NCI-H1105 (cell line): ENCODE measurements at places on chromosomes 4 and X.

GRCh38 chrX:120474085-120474484 is 5.0 kb upstream of the LAMP2 start:
- no peak for DNase-seq

DNA sequence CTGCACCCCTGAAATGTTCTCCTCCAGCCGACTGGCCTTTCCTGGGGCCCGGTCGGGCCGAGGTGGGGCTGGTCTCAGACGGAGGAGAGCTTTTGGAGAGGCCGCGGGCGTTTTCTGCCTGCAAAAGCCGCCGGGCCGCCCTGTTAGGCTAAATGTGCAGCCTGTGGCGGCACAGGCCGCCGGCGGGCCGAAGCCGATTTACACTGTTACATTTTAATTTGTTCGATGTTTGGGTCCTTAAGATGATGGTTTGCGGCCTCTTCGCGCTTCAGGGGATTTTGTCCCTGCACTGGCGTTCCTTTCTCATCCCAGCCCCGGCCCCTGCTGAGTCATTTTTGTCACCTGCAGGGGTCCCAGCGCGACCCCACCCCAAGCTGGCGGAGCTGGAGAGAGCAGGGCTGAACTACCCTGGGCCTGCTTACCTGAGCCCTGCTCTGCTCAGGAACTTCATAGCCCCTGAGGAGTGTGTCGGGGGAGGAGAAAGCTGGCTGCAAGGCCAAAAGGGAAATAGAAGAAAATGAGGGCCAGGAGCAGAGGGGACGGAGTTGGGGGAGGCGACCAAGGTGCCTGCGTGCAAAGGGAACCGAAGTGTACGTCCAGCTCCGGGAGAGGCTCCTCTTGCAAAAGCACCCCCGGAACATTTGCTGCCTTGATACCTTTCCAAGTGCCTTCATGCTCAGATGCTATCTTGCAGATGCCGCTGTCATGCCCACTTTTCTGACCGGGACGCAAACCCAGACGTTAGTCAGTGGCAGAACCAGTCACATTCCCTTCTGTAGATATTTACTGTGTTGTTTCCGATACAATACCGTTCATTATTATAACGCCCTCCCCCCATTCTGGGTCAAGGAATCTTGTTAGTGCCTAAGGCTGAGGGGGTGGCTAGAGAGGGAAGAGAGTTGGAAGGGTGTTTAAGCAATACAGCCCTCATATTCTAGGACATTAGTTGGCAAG is 977 bp upstream of the RBBP7 start:
- no peak for DNase-seq

GRCh38 chrX:21905953-21906352 is 34.6 kb upstream of the SMS start:
- no peak for DNase-seq

DNA sequence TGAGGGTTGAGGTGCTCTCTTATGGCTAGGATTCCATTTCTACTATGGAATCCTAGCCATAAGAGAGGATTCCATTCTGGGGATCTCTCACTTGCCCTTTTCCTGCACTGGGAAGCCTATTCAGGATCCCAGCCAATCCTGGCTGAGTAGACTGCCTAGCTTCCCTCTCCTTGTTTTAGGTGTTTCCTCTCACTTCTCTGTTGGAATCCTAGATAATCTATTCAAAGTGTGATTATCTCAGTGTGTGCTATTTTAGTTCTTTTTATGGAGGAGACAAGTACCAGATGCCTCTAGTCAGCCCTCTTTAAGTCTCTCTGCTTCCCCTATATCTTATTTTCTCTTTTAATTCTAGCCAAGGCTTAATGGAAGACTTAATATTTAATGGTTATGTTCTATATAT is 34.5 kb upstream of the DDIT4L start:
- DNase-seq, result no peak

DNA sequence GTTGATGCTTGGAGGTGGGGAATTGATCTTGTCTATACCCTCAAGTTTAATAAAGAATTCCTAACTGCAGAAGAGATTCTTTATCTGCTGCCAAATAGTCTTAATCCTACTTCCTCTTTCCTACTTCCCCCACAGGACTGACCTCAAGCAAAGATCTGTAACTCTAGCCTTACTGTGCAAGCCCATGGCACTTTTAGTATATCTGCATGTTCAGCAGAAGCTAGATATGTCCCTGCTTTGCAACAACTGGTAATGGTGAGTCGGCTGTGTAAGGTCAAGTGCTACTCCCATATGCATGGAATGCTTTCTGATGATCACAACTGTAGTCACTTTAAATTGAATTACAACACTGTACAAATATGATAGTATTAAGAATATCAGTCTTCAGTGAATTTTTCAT is 26.3 kb upstream of the PDS5A start:
- DNase-seq, result no peak

DNA sequence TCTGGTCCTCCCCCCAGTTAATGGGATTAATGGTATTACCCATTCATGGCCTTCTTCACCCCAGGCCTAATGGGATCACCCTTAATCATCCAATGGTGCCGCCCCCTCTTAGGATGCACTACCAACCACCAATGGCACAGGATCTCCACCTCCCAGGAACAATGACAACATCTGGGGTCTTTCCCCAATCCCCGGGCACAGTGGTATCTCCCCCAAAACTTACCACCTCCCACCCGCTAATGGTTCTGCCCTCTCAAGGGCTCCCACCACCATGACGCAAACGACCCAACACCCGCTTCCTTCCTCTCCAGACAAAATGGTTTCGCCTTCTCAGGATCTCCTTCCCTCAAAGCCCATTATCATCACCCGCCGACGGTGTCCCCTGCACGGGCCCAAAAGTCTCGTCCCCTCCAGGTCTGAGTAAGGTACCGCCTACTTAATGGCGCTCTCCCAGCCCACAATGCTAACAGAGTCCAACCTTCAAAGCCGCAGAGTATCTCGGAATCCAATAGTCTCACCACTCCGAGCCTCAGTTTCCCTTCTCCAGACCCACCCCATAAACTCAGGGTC is 458 bp downstream of the GRIPAP1 start:
- peak; percentile 26 for DNase-seq
